Panc1 (cell line): ENCODE measurements at places on chromosomes 16 and 17. TPM values are rescaled to one million over a fixed set of nuclear protein-coding genes. Genes with fewer than 3 reads are reported as not detected.

GRCh38 chr17:50583641-50584040 lies 23.1 kb downstream of the CACNA1G start:
- DNase-seq: no peak

GRCh38 chr17:17703140-17703919 lies 22.1 kb downstream of the RAI1 start:
- DNase-seq: no peak

DNA sequence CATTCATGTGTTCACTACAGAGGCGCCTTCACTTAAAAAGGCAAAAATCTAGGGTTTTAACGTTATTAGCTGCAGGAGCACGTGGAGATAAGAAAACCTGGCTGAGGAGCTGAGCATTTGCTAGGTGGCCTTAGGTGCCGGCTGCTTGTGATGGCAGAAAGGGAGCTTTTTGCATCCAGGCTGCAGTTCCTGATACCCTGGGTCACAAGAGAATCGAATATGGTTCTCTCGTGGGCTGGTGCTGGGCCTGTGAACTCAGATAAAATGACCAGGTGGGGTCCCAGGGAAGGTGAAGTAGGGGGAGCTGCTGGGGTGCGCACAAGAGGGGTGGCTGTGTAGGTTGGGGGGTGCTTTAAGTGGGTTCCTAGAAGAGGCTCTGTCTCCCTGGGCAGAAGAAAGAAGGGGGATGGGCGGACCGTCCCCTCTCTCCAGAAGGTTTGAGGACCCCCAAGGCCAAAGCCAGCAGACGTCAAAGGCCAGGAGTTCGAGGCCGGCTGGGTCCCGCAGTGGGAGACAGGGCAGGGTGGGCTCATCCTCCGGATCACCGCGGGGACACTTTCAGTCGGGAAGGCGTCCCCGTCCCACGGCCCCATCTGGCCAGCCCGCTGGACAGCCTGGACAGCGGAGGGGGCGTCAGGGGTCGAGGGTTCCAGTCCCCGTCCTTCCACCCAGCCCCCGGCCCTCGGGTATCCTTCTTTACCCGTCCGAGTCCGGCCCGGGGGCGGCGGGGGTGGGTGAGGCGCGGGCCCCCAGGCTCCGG lies 740 bp upstream of the CMIP start:
- no peak for DNase-seq

The QRICH2 gene
- total RNA-seq: 0.92 TPM

The KRT17 gene
- total RNA-seq: 1.9 TPM

The PRAC2 gene
- not detected for total RNA-seq

The FCSK gene
- total RNA-seq: 16.9 TPM
